ENCODE measurements at places on chromosomes 12 and 14. TPM values are rescaled to one million over a fixed set of nuclear protein-coding genes. Genes with fewer than 3 reads are reported as not detected.

DNA sequence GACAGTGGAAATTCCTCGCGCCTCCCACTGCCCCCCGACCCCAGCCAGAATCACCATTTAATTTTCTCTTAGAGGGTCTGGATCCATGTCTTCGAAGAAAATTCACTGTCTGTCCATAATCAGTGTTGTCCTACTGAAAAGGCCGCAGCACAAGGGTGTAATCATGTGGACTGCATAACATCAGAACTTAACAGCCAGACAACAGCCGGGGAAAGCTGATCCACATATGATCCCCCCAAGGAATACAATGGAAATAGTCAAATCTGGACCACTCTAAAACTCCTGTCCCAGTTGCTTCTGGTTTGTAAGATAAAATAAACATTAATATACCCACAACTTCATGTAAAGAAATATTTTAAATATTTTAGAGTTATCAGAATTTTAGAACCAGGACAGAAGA lies 177.5 kb downstream of the SSPN start:
- no peak for DNase-seq

DNA sequence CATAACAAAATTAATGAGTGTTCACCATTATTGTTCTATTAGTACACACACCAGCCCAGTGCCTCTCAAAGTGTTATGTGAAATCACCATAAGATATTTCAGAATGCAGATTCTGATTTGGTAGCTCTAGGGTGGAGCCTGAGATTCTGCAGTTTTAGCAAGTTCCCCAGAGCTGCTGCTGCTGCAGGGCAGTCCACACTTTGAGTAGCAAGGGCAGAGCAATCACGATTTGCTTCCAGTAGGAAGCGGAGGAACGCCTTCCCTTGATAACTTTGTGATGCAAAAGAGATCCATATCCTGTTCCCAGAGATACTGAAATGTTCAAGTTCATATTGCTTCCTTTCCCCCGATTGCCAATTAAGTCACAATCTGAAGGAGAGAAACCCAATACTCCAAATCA lies 57.9 kb downstream of the SLC17A8 start:
- peak; percentile 38 for DNase-seq

- DNase-seq, result peak; percentile 83
These were observed 2.5 kb upstream of the CCND2 start for GRCh38 chr12:4270831-4271716.

- DNase-seq, result no peak
These were observed 262.0 kb downstream of the MED13L start for GRCh38 chr12:116015525-116015924.

DNA sequence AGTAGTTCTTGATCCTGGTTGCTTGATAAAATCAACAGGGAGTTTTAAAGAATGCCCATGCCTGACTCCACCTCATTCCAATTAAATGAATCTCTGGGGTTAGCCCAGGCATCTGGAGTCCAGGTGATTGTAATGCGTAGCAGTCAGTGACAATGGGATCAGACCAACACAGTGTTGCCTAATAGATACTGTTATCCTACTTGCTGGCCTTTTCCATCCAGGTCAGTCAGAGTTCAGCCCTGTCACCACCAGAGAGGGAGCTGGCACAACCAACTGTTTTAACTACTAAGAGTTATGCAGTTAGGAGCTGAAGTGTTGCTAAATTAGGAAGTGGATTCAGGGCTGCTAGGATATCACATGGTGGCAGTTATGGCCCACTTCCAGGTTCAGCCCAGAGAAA lies 107.1 kb downstream of the GPR135 start:
- peak; percentile 49 for DNase-seq

DNA sequence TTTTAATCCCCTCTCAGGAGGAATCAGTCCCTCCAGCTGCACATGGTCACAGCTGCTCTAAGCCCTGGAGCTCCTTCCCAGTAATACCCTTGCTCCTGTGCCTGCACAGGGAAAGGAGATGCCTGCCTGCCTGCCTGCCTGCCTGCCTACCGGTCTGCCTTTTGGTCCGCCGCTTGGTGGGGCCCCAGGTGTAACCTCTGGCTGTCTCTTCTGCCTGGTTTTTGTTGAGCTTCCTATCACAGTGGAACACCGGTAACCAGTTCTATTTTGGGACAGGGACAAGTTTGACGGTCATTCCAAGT lies 99.8 kb downstream of the DAD1 start:
- DNase-seq, result no peak

RPL10L gene
- not detected for total RNA-seq

DNA sequence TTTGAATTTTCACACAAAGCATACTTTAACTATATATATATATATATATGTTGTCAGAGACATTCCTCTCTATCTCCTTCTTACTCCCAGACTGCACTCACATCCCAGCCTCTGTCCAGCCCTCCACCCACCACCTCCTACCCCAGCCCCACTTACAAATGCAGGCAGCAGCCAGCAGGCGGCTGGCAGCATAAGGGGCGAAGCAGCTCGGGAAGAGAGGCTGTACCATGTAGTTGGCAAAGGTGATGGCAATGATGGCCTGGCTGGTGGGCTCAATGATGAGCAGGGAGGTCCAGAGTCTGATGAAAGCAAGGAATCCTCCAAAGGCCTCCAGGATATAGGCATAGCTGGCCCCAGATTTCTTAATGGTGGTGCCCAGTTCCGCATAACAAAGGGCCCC lies 2.5 kb downstream of the SLC7A7 start:
- peak; percentile 58 for DNase-seq

TCL1B gene
- total RNA-seq, result 9.6 TPM

- DNase-seq, result no peak
These were observed 9.8 kb upstream of the PNMA1 start for GRCh38 chr14:73723797-73724661.

DNA sequence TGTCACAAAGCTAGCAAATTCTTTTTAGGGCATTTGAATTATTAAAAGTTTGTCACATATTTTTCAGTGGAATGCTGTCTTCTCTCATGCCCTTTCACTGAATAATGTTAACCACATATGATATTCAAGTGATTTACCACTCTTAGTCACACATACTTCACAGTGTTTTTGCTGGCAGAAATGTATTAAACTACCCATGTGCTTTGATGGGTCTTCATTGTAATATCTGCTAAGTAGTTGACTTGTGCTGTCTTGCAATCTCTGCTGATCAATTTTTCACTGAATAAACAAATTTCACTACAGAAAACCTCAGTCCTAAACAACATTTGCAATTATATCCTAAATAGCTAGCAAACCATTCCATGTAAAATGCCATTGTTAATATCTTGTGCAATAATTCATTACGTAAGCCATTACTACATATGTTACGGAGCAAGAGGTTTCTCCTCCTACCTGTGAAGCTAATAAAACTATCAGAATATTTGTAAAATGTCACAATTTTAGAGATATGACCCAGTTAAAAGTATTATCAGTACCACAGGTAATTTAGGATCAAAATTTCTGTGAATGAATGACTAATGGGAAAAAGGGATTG lies 64.6 kb upstream of the LMO3 start:
- DNase-seq, result no peak

PAPLN gene
- total RNA-seq, result 15.9 TPM

SPX gene
- 0.29 TPM for total RNA-seq

DNA sequence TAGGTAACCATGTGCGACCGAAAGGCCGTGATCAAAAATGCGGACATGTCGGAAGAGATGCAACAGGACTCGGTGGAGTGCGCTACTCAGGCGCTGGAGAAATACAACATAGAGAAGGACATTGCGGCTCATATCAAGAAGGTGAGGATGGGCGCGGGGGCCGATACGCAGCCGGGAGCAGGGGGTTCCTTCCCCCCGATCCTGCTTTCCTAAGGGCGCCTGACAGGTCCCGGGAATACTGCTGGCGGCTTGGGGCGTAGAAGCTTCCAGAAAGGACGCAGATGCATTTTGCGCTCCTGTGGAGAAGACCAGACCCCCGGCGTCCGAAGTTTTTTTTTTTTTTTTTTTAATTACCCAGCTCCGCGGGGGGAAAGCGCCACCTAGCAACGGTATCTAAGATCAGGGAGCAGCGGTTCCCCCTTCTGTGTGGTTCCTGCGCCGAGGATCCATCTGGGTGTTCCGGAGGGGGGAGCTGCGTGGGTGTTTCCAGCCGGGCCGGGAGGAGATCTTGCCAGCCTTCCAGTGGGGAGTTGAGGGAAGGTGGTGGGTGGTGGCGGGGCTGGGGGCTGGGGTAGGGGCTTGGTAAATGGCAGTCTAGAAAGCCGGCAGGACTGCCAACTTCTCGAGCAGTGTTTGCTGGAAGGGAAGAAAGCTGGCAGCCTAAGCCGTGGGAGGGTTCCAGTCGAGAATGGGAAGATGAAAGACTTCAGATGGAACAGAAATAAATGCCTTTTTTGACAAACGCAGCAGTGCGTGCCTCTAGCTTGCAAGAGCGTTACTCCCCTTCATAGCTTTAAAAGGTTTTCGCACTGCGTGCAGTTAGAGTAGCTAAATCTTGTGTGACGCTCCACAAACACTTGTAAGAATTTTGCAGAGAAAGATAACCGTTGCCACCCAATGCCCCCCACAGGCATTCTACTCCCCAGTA lies 764 bp downstream of the DYNLL1 start:
- DNase-seq, result peak; percentile 55

TRHDE gene
- total RNA-seq, result 5.0 TPM

CLEC2A gene
- total RNA-seq, result 3.7 TPM

DNA sequence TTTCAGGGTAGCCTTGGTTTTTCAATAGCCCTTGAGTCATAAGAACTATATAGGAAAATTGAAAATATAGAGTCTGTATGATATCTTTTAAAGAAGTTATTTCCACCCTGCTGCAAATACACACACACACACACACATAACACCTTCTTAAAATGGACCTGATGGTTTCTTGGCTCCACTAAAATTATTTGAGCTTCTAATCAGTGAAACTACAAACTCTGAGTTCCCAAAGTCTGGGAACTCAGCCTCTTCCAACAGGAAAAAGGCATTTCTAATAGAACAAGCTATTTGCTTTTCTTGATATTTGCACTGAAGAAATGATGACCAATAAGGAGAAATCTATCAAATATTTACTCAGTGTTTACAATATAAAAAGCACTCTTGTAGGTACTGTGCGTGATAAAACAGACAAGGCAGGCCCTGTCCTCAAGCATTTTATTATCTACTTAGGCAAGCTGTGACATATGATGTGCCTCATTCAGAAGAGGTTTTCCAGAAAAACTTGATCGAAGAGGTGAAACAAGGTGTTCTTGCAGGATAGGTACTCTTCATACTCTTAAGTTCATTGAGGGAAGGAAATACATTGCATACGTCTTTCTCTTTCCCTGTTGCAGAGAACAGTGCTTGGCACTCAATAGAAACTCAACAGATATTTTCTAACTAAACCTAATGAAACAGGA lies 88.6 kb downstream of the MGST1 start:
- DNase-seq, result no peak

KRT6C gene
- not detected for total RNA-seq

SIX6 gene
- not detected for total RNA-seq

DNA sequence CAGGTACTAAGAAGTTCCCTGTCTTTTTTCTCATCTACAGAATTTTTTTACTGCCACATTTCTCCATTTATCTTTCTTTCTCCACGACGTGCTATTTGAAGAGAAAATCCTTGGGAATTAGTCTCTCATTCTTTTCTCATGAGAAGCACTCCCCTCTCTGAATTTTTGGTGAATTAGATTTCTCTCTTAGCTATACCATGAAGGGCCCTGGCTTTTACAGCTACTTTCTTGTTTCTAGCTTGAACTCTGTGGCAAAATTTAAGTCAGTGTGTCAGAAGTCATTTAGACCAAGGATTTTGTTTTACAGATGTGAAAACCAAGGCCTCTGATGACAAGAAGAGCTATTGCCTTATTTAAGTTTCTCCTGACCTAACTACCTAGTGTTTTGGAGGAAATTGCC lies 213.1 kb downstream of the AEBP2 start:
- DNase-seq, result no peak

DNA sequence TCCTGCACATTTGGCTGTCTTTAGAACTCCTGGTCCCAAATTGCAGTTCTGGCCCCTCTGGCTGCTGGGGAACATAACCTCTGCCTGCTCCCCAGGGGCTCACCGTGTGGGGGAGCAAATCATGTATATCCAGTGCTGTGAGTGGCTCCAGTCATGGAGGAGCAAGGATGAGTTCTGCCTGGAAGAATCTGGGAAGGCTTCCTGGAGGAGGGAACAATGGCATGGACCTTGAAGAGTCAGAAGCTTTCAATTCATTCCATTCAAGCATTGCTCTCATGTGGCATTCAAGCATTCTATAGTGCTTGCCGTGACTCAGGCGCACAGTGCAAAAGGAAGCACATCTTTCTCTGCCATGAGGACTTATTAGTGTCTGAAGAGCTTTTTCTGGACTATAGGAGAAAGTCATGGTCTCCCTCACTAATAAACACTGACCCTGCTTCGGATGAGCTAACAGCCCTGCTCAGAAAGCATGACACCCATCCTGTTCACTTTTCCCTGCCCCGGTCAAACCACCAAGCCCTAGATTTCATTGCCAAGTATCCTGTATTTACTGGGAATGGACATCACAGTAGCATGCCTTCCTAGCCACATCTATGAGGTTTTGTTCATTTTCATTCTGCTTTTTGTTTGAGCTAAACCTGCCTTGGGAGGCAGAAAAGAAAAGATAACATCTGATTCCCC lies 3.5 kb downstream of the IFI27 start:
- no peak for DNase-seq

- DNase-seq, result no peak
These were observed 174.5 kb downstream of the ETNK1 start for GRCh38 chr12:22799503-22799902.

DNA sequence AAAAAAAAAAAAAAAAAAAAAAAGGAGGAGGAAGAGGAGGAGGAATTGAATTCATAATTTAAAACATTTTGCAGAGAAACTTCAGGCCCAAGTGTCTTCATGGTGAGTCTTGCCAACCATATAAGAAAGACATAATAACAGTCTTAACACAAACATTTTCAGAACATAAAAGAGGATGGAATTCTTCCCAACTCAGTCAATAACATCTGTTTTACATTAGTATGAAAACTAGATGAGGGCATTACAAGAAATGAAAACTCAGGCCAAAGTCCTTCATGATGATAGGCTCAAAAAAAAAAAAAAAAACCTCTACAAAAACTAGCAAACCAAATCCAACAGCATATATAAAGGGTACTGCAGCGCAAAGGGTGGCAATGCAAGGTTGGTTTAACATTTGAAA lies 151.6 kb downstream of the FOXA1 start:
- DNase-seq, result no peak

FAM186B gene
- 0.21 TPM for total RNA-seq

DNA sequence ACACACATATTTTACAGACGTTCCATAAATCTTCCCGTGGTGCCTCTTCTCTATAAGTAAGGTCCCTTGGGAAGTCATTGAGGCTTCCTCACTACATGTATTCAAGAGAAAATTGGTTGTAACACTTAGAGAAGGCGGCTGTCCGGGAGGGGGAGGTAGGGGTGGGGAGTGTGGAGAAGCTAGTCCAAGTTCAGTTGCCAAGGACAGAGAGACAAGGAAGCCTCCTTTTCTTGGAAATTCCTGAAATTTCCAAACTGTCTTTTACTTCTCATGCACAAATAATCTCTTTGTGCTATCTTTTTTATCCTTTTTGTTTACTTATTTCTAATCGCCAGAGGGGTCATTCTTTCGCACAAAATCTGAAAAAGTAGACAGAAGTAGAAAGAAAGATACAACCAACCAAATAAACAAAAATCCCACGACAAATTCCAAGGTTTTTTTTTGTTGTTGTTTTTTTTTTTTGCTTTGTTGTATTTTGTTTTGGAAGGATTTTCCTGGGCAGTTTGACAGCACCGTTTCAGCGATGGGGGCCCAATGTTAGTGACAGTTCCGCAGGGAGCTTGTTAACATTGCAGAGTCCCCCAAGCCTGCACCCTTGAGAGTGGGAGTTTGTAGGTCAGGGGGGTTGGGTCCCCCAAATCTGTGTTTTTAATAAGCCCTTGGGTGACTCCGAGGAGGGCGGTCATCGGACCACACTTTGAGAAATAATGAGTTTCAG lies 45.2 kb downstream of the MAP1LC3B2 start:
- DNase-seq, result no peak

All from H1 (cell line).